Umbilical cord (tissue), 2 donors: ENCODE measurements at places on chromosomes 6 and 20. TPM values are rescaled to one million over a fixed set of nuclear protein-coding genes. Genes with fewer than 3 reads are reported as not detected.

ATP6V1G2 gene
- 3.6 TPM for total RNA-seq

ACSS2 gene
- total RNA-seq, result 49.1 TPM

KCNQ5 gene
- 28.2 TPM for total RNA-seq

ADGRB3 gene
- total RNA-seq, result 5.1 TPM

EPM2A gene
- total RNA-seq, result 27.7 TPM
